ENCODE measurements at places on chromosomes 7 and 10. TPM values are rescaled to one million over a fixed set of nuclear protein-coding genes. Genes with fewer than 3 reads are reported as not detected.

- no peaks in the 10 kb centered on the region for H3K27me3 ChIP-seq
- no peaks in the 10 kb centered on the region for H3K4me1 ChIP-seq
- DNase-seq = no peak
- H3K4me3 ChIP-seq = no peak overlapping the region
- H3K27ac ChIP-seq = no peak overlapping the region
Observed at GRCh38 chr10:97825020-97825760, 24.5 kb upstream of the GOLGA7B start.

- DNase-seq = no peak
- no peak overlapping the region for H3K4me3 ChIP-seq
- H3K36me3 ChIP-seq = no peaks in the 10 kb centered on the region
- no peak overlapping the region for H3K27ac ChIP-seq
- peaks cover 33% of the 10 kb centered on the region for H3K27me3 ChIP-seq
- peaks cover 6% of the 10 kb centered on the region for H3K4me1 ChIP-seq
Observed at GRCh38 chr10:98097616-98098015, 36.8 kb upstream of the R3HCC1L start.

GRCh38 chr7:134443396-134444070 is 15.4 kb downstream of the AKR1B1 start:
- no peak for DNase-seq
- no peak overlapping the region for H3K27ac ChIP-seq

- H3K4me3 ChIP-seq = no peak overlapping the region
- no peaks in the 10 kb centered on the region for H3K4me1 ChIP-seq
- no peaks in the 10 kb centered on the region for H3K36me3 ChIP-seq
- H3K27me3 ChIP-seq = no peaks in the 10 kb centered on the region
Observed at GRCh38 chr10:6314620-6315205, 112.0 kb downstream of the PFKFB3 start.

The OR6V1 gene
- not detected for total RNA-seq

All from A673 (cell line).